ENCODE measurements at places on chromosomes 2 and 18.
A peak's percentile ranks its signal among the peaks of the same experiment; 100 is the strongest.

GRCh38 chr2:238291550-238292281 is 3.3 kb upstream of the PER2 start:
- DNase-seq = no peak

- DNase-seq = no peak
Observed at GRCh38 chr2:110197452-110197851, 7.4 kb downstream of the NPHP1 start.

GRCh38 chr2:47165001-47165555 is 10.0 kb upstream of the STPG4 start:
- no peak for DNase-seq

DNA sequence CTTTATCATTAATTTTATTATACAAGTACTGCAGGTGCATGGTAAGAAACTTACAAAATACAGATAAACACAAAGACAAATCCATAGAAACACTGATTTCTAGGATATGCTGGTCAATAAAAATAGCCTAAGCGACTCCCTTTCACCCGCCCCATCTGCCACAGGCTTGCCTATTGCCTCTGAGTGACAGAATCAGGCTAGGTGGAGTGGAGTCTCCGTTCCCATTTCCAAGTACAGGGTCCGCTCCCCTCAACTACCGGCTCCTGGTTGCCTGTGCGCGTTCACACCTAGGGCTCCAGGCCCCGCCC is 201 bp upstream of the TRAPPC12 start:
- DNase-seq = no peak

DNA sequence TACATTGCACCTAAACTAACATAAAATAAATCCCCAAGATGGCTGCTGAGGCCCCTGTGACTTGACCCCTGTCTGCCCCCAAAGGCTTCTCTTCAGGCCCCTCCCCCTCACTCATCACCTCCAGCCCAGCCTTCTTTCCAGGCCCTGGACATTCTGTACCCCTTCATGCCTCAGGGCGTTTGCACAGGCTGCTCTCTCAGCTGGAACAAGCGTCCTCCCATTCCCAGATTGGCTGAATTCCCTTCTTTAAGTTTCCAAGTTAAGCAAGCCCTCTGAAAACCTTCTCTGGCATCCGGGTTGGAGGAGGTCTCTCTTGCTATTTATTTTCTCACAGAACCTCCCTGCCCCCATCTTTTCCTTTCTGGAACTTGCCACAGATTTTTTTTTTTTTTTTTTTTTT is 165.2 kb upstream of the BCL2L11 start:
- DNase-seq = no peak

DNA sequence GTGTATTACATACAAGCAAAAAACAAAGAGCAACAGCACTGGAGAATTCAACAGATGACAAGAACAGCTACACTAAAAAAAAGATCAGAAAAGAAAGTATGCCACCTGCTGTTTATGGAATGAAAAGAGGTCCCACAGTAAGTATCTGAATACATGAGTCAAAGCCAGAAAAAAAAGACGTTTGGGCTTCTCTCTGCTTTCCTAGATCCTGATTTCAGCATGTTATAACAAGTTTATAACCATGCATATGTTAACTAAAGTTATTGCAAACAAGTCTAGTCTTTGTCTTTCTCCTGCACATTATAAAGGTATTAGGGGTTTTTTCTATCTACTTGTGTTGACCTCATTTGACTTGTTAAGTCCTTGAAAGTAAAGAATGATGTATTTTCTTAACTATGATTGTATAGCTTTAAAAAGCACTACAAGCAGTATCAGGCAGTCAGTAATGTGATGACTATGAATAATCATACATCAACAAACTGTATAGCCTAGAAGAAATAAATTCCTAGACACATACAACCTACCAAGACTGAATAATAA is 108.5 kb upstream of the COL5A2 start:
- DNase-seq = peak; percentile 61

DNA sequence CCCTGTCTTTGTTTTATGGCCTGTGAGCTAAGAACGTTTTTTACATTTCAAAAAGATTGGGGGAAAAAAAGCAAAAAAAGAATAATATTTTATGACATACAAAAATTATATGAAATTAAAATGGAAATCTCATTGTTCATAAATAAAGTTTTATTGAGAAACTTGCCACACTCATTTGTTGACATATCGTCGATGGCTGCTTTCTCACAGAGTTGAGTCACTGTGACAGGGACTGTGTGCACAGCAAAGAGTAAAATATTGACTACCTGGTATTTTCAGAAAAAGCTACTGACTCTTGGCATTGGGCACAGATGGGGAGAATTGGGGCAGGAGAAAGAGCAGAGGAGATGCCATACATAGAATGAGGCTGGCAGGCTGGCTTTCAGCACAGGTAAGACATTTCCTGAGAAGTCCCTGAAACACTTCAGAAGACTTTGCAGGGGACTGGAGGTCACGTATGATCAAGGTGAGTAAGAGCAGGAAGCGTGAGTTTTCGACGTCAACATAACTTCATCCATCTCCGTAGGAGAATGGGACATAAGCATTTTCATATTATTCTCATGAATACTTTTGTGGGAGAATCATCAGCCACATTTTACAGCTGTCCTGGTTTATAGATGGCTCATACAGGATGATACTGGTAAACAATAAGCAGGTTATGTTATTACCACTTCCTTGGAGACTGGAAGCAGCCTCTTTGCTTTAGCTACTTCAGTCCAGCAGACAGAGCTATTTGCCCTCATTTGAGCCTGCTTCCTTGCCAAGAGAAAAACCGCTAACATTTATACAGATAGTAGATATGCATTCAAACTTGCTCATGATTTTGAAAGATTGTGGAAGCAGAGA is 32.5 kb upstream of the PUM2 start:
- DNase-seq = peak; percentile 54

GRCh38 chr2:239290618-239291474 is 110.0 kb downstream of the HDAC4 start:
- no peak for DNase-seq

- DNase-seq = peak; percentile 18
Observed at GRCh38 chr2:215751200-215751910, 262.0 kb downstream of the MREG start.

- DNase-seq = no peak
Observed at GRCh38 chr2:211049321-211050018, 493.1 kb downstream of the CPS1 start.

GRCh38 chr18:13756671-13757070 is 30.2 kb downstream of the RNMT start:
- no peak for DNase-seq

DNA sequence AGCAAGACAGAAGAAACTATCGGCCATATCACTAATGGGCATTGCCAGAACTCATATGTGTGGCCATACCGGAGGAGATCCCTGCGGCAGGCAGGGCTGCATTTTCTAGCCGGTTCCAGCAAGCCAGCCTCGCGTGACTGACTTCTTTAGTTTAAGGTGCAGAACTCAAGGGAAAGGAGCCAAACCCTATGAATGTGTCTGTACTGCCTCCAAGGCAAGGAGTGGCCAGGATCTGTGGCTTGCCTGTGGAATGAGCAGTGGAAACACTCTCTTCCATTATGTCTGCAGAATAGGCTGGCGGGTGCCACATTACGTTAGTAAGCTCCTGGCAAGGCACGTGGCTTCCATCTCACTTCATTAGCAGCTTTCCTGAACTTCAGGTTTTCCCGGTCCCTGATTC is 137.6 kb downstream of the ATL2 start:
- DNase-seq = no peak

DNA sequence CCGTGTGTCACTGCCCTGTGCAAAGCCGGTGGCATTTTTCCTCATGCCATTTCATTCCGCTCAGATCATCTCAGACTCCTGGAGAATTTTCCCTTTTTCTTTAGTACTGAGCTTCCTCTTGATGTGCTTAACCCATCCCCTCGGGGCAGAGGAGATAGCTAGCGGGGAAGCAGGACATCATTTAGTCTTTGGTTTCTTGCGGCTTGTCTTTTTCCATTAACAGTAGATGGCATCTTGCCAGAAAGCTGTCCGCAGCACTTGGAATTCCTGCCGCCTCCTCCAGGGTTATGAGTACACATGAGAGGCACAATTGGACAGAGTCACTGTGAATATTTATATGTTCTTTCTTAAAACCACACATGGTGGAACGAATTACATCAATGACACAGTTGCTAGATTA is 226.6 kb downstream of the ALPK2 start:
- DNase-seq = no peak

DNA sequence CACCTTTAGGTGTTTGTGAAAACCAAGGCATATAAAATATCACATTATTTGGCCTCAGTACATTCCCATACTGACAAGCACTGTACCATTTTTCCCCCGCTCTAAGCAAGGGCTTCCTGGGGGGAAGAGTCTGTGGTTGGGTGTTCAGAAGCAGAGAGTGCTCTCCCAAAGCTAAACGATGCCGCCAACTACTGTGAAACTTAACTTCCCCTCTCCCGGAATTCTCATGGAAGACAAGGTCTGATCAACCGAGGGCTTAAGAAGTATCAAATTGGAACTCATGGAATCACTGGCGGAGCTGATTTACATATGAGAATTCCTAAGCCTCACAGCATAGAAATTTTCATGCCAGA is 433 bp upstream of the MFF start:
- peak; percentile 18 for DNase-seq

- no peak for DNase-seq
Observed at GRCh38 chr18:36813101-36813775, 15.6 kb downstream of the TPGS2 start.

DNA sequence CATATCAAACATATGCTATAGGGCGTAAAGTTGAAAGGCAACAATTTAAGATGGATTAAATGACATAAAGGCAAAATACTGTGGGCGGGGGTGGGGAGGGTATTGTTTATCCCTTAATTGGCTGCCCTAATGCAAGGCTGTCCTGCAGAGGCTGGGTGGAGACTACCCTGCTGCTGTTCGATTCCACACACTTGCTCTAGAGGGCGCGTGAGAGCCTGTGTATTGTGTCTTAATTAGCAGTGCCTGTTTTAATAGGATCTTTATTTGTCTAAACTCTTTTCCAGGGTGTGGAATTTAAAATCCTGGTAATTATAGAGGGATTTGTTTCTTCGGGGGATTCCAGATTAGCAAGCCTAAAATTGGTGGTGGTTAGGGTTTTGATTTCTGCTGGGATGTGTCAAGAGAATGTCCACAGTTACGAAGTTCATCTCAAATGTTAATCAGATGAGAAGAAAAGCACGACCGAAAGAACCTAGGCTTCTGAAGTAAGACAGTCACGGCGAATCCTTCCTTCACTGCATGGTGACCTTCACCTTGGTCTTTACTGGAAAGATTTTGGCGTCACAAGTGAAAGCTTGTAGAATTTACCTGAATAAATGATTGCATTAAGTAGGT is 103.5 kb upstream of the MAP3K20 start:
- DNase-seq = peak; percentile 54

GRCh38 chr2:54226260-54226659 is 29.8 kb downstream of the TSPYL6 start:
- DNase-seq = no peak

- no peak for DNase-seq
Observed at GRCh38 chr2:151827564-151828142, 568 bp downstream of the ARL5A start.

DNA sequence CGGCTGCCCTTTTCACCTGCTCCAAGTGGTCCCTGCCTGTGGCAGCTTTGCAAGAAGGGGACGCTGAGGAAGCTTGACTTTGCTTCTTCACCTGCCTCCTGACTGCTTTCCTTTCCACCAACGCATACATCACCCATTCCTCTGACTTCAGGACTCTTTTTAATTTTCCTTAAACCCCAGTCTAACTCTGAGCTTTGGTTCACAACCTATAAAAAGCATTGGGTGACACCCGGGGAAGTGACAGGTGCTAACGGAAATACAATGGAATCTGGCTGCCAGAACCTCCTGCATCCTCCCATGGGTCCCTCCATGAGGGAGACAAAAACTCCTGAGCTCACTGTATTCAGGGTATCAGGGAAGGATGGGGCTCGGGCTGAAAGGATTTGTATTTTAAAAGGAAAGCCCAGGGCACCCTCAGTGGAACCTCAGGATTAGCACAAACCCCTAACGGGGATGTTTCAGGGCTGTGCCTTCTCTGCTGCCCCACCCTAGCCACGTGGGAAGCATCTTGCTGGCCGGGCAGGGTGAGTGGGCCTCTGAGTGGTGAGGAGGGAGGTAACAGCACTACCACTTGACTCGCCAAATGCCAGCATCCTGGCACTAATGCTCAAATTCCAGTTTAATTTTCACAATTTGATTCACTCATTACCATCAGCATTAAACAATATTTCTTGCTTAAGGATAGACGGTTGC is 284.8 kb downstream of the CELF4 start:
- DNase-seq = no peak

DNA sequence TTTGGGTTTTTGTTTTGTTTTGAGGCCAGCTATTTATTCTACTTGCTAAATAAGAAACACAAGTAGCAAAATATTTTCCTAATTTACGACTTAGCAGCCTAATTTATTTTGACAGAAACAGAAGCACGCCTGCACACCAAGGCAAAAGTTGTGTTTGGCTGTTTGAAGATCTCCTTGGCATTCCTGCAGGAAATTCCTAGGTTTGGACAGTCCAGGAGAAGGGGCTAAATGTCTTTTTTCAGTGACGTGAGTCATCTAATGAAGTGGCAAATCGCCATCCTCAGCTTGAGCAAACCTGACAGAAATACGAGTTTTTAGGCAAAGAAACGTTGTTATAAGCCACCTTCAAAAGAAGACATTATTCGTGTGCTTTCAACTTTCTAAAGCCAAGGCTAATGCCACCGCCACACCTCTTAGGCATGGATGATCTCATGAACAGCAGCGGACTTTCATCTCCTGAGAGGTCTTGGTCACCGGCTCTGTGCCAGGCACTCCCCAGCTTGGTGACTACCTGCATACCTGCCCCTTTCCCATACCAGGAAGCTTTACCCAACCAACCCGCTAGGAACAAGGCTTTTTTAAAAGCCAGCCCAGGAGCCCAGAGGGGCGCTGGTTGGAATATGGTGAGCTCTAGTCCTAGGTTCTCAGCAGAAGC is 30.9 kb downstream of the STK39 start:
- DNase-seq = peak; percentile 14

DNA sequence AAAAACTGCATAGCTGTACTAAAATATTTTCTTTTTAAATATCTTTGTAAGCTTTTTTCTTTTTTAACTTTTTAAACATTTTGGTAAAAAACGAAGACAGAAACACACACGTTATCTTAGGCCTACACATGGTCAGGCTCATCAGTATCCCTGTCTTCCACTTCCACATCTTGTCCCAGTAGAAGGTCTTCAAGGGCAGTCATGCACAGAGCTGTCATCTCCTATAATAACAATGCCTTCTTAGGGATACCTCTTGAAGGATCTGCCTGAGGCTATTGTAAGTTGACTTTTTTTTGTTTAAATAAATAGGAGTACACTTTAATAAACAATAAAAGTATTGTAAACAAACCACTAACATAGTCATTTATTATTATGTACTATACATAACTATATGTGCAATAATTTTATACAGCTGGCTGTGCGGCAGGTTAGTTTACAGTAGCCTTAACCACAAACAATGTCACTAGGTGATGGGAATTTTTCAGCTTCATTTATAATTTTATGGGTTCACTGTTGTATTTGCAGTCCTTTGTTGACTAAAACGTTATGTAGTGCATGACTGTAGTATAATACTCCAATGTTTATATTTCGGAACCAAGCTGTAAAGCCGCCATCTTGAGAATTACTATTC is 124.4 kb downstream of the MAP4K4 start:
- no peak for DNase-seq

- no peak for DNase-seq
Observed at GRCh38 chr2:113291191-113291590, 12.5 kb upstream of the PAX8 start.

- DNase-seq = no peak
Observed at GRCh38 chr18:9321017-9321452, 13.5 kb upstream of the TWSG1 start.

GRCh38 chr18:56000041-56000440 is 412.0 kb upstream of the TCF4 start:
- DNase-seq = no peak

Measured in HTR-8/SVneo (cell line).